ENCODE measurements at places on chromosomes 13 and 19.
A peak's percentile ranks its signal among the peaks of the same experiment; 100 is the strongest.

DNA sequence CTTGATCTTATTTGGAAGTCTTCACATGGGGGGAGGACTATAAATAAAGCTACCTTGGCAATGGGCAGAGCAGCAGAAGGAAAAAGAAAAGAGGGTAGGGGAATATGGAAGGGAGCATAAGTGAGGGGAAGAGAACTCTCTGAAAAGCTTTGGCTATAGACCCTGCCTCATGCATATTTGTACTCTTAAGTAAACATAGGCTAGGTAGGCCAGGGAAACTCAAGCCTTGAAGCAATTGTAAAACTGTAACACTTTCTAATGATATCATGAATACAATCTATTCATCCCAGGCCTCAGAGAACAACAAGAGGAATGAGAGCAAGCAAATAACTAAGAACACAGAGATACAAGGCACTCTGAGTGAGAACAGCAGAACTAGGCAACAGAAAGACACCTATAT lies 20.4 kb downstream of the MYCBP2 start:
- DNase-seq = no peak

GRCh38 chr19:10027158-10027997 lies 14.1 kb downstream of the RDH8 start:
- DNase-seq = peak; percentile 87

- DNase-seq = no peak
These were observed 3.6 kb upstream of the HAS1 start for GRCh38 chr19:51727349-51727880.

- DNase-seq = no peak
These were observed 102.0 kb downstream of the SLITRK1 start for GRCh38 chr13:83780227-83780626.

DNA sequence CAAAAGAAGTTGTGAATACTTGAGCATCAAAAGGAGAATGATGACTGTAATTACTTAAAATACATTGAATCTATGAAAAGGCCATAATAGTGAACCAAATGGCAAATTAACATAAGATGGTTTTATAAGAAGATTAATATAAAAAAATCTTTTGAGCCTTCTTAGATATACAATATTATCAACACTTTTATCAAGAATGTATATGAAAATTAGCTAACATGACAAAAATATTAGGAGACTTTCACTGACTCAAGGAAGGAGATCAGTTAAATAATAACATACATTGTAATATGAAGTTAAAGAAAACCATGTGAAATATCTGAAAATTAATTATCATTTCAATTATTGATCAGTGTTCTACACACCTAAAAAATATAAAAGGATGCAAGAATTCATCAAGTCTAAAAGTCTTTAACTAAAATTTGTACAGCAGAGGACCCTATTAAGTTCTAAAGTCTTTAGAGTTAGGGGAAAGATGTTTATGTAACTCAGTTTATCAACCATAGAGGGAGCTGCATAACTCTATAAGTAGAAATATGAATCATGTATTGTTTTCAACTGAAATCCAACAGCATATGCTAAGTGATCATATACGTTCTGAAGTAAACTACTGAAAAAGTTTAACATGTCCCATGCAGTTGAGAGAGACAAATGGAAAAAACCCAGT lies 756.1 kb upstream of the MIR17HG start:
- no peak for DNase-seq

DNA sequence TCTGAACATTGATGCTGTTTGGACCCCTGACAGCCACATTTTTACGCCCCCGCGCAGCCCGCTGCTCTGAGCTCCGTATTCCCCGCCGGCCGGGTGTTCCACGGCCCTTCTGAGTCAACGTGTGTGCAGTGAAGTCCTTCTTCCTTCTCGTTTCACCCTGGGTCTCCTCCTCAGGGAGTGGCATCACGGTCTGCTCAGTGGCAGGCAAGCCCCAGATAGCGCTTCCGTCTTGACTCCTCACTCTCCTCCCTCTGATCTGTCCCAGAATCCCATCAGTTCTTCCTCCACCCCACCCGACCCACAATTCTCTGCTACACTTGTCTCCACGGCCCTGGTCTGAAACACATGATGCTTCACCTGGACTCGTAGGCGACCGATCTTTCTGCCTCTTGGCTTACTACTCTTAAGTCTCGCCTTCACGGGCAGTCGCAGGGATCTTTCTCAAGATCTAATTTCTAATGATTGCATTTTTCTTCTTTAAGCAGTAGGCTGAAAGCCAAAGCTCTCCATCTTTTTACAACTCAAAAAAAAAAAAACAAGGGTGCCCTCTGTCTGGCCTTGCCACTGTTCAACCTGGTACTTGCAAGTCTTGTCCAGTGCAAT lies 33.9 kb downstream of the CCNE1 start:
- peak; percentile 38 for DNase-seq

GRCh38 chr13:40113643-40114304 lies 458.3 kb downstream of the COG6 start:
- DNase-seq = no peak
